Right atrium auricular region (tissue), 2 donors: ENCODE measurements at places on chromosomes 3 and 15. TPM values are rescaled to one million over a fixed set of nuclear protein-coding genes. Genes with fewer than 3 reads are reported as not detected.

The AP2M1 gene
- total RNA-seq, result 235 TPM

The RFX7 gene
- 4.4 TPM for total RNA-seq

The CYP11A1 gene
- total RNA-seq, result 0.71 TPM

The NOX5 gene
- total RNA-seq, result 0.19 TPM

The SLC7A14 gene
- total RNA-seq, result not detected

The GPR149 gene
- not detected for total RNA-seq

The TM4SF1 gene
- 211 TPM for total RNA-seq

The ERICH6 gene
- not detected for total RNA-seq

The TM6SF1 gene
- 30.2 TPM for total RNA-seq

The TAGLN3 gene
- total RNA-seq, result not detected

The GOLGA6L9 gene
- total RNA-seq, result 0.63 TPM

The CCR1 gene
- 8.9 TPM for total RNA-seq

The SERPINI1 gene
- total RNA-seq, result 2.0 TPM

The PIF1 gene
- 0.28 TPM for total RNA-seq

The ACTRT3 gene
- 1.4 TPM for total RNA-seq

The NR2E3 gene
- total RNA-seq, result not detected

The DLG1 gene
- total RNA-seq, result 49.9 TPM
